ACHN (cell line): ENCODE measurements at places on chromosomes 5 and 9.

DNA sequence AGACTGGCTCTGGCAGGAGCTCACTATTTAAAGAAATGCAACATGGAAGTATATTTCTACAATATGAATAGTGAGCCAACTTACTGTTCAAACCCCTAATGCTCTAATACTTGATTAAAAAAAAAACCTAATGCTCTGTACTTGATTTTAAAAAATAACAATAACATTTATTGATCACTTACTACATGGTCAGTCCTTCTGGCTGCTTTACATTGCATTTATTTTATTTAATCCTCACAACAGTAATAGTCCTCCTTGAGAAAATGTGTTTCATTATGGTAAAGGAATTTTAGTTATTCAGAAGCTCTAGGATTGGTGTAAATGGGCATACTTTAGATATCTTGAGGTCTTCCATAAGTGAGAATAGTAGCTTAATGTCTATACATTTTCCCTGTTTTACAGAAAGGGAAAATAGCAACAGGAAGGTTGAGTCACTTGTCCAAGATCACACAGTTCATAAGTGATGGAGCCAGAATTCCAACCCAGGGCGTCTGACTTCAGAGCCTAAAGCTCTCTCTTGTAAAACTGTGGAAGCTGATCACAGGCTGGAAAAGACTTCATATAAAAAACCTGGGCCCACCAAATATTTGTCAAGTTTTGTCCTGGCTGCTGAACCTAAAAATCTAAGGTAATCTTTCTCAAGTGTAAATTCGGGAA lies 1.0 kb downstream of the STARD4 start:
- peak; percentile 9 for DNase-seq

- DNase-seq = no peak
These were observed 78.3 kb downstream of the COL27A1 start for GRCh38 chr9:114233491-114234185.

DNA sequence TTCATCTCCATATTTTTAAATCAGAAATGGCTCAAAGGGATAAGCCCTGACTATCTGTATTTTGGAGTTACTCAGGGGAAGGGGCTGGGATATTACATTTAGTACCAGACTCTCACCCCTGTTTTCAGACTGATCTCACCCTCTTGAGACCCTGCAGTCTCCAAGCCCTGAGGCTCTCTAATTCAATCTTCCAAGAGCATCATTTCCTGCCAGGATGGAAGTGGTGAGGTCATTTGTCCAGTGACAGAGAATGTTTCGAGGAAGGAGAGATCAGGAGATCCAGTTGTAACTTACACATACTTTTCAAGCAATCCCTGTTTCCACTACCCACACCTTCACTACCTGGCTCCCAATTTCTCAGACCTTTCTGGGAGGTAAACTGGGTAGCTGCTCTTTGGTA lies 295.5 kb upstream of the EFNA5 start:
- DNase-seq = no peak

DNA sequence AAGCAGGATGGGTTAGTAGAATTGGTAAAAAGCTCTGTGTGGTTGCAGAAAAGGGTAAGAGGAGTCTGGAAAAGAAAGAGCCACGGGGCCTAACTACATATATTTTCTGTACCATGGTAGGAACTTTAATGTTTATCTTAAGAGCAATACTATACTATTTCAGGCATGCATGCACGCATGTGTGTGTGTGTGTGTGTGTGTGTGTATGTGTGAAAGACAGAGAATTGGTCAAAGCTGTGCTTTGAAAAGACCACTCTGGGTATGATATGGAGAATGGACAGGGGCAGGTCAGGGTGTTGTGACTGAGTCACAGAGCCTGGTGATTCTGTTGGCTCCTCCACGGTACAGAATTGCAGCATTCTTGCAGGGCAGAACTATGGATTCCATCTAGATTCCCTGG lies 339.3 kb downstream of the SLIT3 start:
- no peak for DNase-seq

GRCh38 chr9:126975327-126976220 lies 61.0 kb downstream of the RALGPS1 start:
- no peak for DNase-seq

DNA sequence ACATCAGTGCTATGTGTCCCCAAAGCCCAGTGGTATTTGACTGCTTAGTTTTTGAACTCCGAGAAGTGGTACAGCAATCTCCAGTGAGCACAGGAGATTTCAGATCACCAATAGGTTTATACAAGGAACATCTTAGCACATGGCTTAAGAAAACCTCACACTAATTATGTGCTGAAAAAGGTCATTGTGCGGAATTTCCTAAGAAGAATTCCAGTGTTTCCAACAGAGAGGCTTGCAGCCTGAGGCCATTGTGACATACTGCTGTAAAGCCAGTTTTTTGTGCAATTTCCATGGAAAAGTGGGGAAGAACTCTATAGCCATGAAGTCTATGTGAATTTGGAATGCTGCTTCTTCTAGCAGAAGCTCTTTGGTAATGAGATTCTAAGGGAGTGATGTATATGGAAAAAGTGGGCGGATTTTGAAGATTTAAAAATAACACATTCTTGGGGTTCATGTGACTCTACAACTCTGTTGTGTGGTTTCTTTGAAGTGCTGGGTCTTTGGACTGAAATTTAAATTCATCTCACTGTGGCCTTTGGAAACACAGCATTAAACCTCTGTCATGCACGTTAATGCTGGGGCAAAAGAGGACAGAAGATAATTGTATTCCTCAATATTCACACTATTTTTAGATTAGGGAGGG lies 110.5 kb upstream of the CD180 start:
- no peak for DNase-seq

- DNase-seq = peak; percentile 20
These were observed 293.0 kb downstream of the CDH12 start for GRCh38 chr5:22560147-22560546.

GRCh38 chr5:132065951-132066701 lies 5.7 kb downstream of the IL3 start:
- no peak for DNase-seq

DNA sequence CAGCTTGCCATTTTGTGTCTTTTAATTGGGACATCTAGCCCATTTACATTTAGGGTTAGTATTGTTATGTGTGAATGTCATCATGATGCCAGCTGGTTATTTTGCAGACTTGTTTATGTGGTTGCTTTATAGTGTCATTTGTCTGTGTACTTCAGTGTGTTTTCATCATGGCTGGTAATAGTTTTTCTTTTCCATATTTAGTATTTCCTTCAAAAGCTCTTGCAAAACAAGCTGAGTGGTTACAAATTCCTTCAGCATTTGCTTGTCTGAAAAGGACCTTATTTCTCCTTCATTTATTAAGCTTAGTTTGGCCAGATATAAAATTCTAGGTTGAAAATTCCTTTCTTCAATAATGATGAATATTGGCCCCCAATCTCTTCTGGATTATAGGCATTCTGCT lies 28.5 kb upstream of the TNFSF15 start:
- DNase-seq = no peak

- DNase-seq = no peak
These were observed 108.8 kb downstream of the PDE8B start for GRCh38 chr5:77319117-77319804.

GRCh38 chr5:173490681-173491080 lies 125.8 kb downstream of the BOD1 start:
- no peak for DNase-seq

- peak; percentile 53 for DNase-seq
These were observed 59.3 kb downstream of the COMMD10 start for GRCh38 chr5:116144103-116144502.

- DNase-seq = peak; percentile 31
These were observed at the start of gene PDLIM4 for GRCh38 chr5:132257131-132258101. PDLIM4 (plus strand) TSS chr5:132257696; CDS start chr5:132257735, 39 bp downstream.

GRCh38 chr5:135386886-135387628 lies 12.0 kb downstream of the MACROH2A1 start:
- DNase-seq = peak; percentile 63

DNA sequence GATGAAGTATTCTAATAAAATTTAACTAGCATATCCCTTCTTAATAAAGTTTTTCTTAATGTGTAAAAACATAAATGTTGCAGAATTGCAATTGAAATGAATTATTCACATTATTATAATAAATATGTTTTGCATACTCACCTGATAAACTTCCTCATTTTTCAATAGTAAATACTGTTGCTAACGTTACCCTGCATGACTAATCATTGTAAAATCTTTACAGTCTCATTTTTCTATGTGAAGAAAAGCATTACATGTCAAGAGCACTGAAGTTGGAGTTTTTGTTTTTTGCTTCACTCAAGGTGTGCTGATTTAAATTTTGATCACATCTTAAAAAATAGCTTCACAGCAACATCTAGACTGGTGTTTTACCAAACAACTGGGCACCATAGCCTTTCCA lies 157.2 kb upstream of the CDH18 start:
- DNase-seq = no peak

GRCh38 chr5:106121972-106122605 lies 1548.6 kb downstream of the EFNA5 start:
- no peak for DNase-seq

- DNase-seq = no peak
These were observed 805.5 kb downstream of the EFNA5 start for GRCh38 chr5:106865279-106865678.

- DNase-seq = peak; percentile 57
These were observed 3.3 kb downstream of the ASTN2 start for GRCh38 chr9:117411547-117411946.

- no peak for DNase-seq
These were observed 102.3 kb upstream of the PHYKPL start for GRCh38 chr5:178334861-178335260.

DNA sequence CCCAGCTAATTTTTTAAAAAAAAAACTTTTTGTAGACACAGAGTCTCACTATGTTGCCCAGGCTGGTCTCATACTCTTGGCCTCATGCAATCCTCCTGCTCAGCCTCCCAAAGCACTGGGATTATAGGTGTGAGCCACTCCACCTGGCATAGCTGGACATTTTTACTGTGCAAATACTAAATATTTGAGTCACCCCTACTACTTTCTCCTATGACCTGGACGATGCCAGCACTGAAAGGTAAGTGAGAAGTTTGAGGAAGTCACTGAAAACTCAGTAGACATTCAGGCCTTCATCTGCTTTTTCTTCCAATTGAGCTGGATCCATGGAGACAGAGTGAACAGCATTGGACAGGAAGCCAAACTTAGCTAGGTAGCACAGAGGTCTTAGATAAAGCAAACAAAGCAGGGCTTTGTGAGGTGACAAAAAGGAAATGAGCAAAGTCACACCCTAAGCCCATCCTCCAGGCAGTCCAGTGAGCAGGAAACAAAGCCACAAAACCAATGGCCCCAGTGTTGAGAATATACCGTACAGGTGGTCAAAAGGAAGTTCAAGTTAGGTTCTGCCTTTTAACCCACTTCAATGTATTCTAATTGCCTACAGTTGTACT lies 192.6 kb upstream of the RASA1 start:
- DNase-seq = no peak

DNA sequence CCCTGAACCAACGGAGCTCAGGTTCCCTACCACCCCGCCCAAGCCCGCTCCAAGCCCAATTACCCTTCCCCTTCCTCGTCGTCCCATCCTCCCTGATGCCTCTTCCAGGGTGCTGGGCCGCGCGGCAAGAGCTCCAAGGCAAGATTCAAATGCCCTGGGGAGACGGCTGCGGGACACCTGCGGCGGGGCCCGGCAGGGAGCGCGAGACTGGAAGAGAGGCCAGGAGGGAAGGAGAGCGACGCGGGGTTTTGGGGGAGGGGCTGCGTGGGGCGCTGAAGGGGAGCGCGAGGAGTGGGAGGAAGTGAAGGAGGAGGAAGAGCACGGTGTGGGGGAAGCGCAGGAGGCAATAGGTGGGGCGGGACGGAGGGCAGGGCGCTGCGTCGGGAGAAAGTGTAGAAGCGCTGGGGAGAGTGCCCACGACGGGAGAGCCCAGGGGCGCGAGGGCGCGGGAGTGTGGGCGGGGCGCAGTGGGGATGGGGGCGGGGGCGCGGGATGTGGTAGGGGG lies 975 bp upstream of the NXNL2 start:
- peak; percentile 83 for DNase-seq

GRCh38 chr9:109793921-109794320 lies 13.9 kb downstream of the PALM2AKAP2 start:
- no peak for DNase-seq

GRCh38 chr9:83991355-83991754 lies 10.8 kb downstream of the RMI1 start:
- DNase-seq = no peak

- DNase-seq = no peak
These were observed 108.7 kb upstream of the ADRA1B start for GRCh38 chr5:159807586-159807985.

DNA sequence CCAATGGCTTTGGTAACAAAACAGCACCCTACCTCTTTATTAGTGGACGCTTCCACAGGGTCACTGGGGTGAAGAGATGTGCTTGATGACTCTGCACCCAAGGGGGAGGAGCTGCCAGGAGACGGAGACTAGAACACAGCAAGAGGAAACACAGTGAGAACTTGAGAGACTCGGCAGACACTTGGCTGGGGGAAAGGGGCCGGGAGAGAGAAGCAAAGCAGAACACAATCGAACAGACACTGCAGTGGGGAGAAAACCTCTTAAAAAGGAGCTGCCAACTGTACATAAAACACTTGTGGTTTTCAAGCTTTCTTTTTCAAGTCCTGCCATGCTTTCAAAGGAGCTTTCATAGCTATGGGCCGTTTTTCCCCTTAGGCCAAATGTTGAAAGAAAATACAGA lies 151.0 kb downstream of the ENTREP1 start:
- no peak for DNase-seq

GRCh38 chr5:179385914-179386313 lies 40.7 kb upstream of the ADAMTS2 start:
- no peak for DNase-seq

GRCh38 chr5:84231433-84231832 lies 153.2 kb downstream of the EDIL3 start:
- no peak for DNase-seq

- DNase-seq = peak; percentile 66
These were observed 9.9 kb upstream of the FBP2 start for GRCh38 chr9:94603259-94604160.

GRCh38 chr5:119398727-119399466 lies 43.1 kb downstream of the TNFAIP8 start:
- DNase-seq = peak; percentile 78

DNA sequence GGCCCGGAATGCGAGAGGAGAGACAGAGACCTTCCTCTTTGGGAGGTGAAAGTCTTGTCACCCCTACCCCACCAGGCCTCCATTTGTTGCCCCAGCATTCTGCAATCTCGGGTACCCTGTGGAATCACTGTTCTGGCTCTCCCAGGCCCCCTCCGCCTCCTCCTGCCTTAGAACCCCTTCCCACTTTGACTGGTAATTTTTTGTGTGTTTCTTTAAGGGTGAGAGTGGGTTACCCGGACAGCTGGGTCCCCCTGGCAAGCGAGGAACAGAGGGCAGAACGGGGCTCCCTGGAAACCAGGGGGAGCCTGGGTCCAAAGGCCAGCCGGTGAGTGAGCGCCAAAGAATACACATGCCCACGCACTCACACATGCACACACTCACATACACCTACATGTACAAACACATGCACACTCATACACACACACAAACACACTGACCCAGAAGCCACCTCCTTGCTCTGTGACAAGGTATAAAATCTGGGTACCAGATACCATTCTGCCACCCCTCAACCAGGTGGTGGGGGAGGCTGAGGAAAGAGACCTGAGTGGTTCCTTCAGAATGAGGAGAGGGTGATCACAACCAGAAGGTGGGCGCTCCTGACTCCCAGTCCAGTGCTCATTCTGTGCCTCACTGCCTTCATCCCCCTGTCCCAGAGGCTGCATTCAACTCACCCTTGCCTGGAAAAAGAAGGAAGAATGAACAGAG lies 30.9 kb upstream of the ORM1 start:
- DNase-seq = no peak

GRCh38 chr5:52661903-52662595 lies 125.7 kb upstream of the ITGA1 start:
- DNase-seq = no peak

- no peak for DNase-seq
These were observed 71.4 kb downstream of the LRSAM1 start for GRCh38 chr9:127522727-127523126.
